ENCODE measurements at places on chromosomes 13 and 19. TPM values are rescaled to one million over a fixed set of nuclear protein-coding genes. Genes with fewer than 3 reads are reported as not detected.

ZNF836 gene
- 4.7 TPM for total RNA-seq

ZFR2 gene
- total RNA-seq, result not detected

NOTCH3 gene
- total RNA-seq, result 0.22 TPM

TICAM1 gene
- 5.5 TPM for total RNA-seq

GFY gene
- total RNA-seq, result not detected

CYP4F22 gene
- total RNA-seq, result not detected
